Activated T-helper 1 cell treated with anti-CD3 and anti-CD28 coated beads, Interleukin-2, amount 50 U/mL, for 16 hours (primary cell): ENCODE measurements at places on chromosomes 2 and 18.

DNA sequence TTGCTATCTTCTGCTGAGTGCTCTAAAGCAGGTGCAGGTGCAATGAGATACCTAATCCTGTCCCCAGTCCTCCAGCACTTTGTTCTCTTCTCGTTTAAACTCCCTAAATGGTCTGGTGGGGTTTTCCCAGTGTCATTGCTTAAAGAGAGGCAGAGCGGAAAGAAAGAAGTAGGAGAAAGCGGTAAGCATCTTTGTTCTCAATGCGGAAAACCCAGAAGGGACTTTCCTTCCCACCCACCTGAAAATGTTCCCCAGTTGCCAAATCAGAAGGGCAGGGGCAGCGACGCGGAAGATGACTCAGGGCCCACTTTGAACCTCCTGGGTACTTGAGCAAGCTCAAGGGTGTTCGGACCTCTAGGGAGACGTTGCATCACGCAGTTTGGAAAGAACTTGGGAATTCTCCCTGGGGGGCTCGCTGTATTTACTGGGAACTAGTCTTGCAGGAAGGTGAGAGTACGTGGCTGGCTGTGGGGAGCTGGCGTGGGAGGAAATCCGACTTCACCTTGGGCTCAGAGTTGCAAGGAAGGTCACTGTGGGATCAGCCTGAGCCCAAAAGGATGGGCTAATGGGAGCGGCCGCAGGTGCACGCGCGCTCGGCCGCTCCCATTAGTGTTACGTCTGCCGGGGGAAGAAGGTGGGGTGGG lies 589 bp upstream of the SGPP2 start:
- DNase-seq, result no peak

DNA sequence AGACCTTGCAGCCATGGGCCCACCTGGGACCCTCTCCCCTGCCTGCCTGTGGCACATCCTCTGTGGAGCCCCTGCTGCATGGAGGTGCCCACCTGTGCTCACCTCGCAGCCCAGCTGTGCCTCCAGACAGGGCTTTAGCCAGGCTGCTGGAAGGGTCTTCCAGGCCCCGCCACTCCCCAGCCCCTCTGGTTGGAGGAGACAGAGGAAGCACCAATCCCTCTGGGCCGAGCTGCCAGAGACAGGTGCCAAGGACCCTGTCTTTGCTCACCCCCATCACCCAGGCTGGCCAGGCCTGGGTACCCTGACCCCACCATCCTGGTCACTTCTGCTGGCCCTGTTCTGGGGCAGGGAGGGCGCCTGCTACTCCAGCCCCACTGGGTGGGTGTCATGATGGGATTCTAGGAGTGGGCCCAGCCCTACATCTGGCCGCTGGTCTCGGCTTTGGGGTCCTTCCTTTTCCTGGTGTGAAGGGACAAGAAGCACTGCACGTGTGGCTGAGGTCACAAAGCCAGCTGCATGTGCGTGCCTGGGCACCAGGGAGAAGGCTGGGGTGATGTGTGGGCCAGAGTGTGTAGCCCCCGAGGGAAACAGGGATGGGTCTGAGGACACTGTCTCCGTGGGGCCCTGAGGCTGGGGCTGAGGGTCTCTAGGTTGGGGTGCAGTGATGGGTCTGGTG lies 9.3 kb upstream of the NEU4 start:
- no peak for DNase-seq

GRCh38 chr2:383888-384287 lies 96.0 kb upstream of the ALKAL2 start:
- DNase-seq, result no peak

DNA sequence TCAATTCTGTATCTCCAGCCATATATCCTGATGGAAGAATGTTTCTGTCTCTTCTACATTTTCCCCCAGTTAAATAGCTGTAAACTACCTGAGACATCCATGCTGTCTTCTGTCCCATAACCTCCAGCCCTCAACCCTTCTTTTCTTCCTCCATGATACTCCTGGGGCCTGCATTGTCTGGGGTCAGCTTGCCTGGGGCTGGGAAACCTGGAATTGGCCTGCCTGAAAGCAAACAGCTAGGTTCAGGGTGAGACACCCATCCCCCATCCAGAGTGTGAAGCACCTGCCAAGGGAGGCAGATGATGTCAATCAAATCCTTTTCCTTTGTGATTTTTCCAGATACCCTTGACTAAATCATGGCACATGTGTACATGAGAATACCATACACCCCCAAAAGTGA lies 313.7 kb upstream of the MGAT5 start:
- no peak for DNase-seq

GRCh38 chr2:33033606-33034081 lies 86.9 kb downstream of the LTBP1 start:
- DNase-seq, result no peak

DNA sequence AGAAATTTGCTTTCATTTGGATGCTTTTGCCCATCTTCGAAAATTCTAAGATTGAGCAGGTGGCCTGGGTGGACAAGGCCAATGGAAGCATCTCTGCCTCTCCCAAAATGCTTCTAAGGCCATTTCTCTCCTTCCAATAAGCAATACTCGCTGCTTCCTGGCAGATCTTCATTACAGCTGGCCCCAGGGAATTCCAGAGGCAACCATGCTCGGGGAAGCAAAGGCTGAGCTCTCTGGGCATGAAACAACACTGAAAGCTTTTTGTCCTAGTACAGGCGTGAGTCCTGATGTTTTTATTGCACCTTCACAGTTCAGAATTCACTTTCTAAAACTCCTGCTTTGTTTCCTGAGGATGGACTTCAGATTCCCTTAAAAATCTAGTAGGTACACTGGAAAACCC lies 11.8 kb upstream of the NEDD4L start:
- no peak for DNase-seq

GRCh38 chr2:25829377-25829704 lies 48.9 kb downstream of the ASXL2 start:
- no peak for DNase-seq

DNA sequence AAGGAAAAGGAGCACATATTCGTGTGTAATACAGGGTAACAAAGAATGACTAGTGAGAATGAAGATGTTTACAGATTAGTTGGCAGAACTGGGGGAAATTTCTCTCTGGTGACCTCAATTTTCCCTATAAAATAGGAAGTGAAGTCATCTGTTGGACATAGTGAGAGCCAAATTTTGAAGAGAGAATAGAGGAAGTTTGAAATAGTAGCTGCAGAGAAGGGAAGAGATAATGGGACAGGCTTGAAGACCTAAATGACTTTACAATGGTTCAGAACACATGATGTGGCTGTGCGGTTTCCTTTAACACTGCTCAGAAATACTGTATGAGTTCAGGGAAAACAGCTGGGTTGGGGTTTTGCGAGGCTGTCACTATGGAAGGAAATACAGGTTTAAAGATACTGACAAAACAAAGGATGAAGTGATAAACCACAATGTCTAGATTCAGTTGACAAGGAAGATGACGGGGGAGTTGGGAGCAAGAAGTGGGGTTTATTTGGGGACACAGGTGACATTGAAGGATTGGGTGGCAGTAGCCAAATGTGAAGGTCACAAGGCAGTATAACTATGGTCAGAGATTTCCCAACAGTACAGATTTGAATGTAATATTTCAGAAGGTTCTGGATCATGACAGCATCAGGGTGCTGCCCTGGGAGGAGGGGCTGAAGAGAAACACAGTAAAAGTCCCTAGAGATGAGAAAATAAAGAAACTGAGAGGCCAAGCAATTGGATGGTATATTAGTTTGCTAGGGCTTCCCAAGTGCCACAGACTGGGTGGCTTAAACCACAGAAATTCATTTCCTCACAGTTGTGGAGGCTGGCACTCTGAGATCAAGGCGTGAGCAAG lies 82.6 kb upstream of the TANK start:
- DNase-seq, result peak; percentile 29

GRCh38 chr18:12840382-12840781 lies 43.7 kb downstream of the PTPN2 start:
- no peak for DNase-seq

DNA sequence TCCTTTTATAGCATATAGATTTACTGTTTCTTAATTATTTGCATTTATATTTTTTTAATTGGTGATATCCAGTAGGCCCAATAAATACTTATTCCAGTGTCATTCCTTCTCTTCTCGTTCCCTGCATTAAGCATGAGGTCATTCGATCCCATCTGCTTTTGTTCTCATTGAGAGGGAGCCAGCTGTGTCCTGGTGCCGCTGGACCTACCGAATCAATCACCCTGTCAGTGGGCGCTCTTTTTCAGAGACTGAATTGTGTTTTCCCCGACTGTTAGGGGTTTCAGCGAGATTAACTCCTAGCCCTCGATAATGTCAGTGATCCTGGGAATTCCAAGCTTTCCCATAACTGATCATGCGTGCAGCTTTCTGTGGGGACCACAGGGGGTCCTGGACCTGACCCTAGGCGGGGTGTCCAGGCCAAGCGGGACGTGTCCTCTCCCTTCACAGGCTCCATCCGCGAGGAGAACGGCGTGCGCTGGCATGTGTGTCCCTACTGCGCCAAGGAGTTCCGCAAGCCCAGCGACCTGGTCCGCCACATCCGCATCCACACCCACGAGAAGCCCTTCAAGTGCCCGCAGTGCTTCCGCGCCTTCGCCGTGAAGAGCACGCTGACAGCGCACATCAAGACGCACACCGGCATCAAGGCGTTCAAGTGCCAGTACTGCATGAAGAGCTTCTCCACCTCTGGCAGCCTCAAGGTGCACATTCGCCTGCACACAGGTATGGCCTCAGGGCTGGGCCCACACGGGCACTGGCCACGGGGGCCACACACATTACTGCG lies 72.4 kb downstream of the ZNF236 start:
- DNase-seq, result no peak

- peak; percentile 37 for DNase-seq
Observed at GRCh38 chr2:105545730-105546627, 147.1 kb upstream of the FHL2 start.

DNA sequence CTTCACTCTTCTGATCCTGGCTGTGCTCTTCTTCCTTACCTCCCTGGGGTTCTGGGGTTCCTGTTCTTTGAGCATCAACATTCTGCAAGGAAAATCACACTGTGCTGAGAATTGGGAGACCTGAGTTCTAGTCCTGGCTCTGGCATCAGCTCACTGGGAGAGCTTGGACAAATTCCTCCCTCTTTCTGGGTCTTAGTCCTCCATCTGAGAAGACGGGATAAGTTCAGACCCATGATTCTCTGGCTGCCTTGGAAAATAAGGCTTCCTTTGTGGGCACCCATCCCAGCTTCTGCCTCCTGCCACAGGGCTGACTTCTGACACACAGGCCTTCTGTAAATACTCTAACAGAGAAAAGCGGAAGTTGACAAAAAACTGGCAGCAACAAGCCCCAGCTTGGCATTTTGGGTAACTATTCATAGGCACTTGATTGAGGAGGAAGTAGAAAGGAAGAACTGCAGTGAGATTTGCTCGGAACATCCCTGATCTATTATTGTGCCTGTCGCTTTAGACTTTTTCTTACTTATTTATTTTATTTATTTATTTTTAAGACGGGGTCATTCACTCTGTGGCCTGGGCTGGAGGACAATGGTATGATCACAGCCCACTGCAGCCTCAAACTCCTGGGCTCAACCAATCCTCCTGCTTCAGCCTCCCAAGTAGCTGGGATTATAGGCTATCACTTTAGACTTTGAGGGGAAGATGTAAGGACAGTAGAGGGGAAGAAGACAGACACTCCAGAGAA lies 7.9 kb downstream of the PCBP1 start:
- no peak for DNase-seq

DNA sequence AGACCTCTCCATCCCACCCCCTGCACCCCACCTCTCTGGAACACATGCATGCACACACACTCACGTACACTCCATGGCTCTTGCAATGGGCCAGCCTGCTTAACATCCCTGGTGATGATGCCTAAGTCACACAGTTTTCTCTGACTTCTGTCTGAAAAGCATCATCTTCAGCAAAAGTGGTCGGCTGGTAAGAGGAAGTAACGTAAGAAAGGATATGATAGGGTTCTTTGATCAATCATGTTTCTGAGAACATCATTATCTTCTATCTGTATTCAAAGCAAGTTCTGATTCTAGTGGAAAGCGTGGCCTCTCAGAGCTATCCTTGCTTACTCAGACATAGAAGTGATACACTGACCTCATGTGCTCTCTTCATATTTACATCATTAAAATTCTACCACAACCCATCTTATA lies 11.4 kb upstream of the NDUFV2 start:
- peak; percentile 10 for DNase-seq

DNA sequence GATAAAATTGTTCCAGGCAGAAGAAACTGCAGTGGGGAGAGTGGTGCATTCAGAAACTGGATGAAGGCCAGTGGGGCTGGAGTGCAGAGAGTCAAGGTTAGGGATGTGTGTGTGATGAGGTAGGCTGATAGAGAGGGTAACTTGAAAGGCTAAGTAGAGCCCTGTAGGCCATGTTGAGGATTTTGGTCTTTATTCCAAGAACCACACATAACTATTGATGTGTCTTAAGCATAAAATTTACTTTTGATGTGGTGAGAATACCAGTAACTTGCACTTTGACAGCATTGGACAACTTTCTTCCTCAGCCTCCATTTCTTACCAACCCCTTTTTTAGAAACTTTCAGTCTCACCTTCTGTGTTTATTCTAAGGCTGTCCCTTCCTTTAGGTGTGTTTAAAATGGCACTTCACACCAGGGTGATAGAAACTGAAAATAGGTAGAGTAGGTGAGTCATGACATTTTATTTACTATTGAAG lies 22.6 kb downstream of the MTX2 start:
- DNase-seq, result no peak

DNA sequence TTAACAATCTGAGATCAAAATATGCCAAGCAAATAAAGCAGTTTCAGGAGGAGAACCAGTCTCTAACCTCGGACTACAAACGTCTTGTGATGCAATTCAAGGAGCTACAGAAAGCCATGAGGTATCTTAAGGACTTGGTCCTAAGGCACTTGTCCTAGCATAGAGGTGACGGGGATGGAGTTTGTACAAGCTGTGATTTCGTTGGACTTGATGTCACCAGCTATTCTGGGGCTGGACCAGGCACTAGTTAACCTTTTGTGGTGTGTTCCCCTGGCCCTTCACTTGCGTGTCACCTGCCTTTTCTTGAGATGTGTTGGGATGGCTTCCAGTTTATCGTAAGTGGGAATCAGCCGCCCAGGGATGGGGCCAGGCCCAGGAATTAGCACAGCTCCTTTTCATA lies 33.7 kb downstream of the OTOF start:
- DNase-seq, result no peak

DNA sequence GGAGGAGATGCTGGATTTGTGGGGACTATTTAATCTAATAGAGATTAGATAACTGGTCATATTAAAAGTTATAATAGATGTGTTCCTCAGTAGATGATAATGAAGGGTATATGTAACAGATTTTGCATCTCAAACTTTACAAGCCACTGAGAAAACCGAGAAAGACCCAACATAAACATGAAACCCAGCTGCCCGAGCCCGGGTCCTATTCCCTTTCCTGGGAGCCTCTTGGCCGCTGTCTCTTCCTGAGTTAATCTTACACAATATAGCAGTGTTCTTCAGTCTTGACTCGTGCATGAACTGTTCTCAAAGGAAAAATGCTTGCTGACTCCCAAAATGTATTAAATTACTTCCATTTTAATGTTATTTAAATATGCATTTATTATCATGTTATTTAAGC lies 94.5 kb downstream of the COPS8 start:
- DNase-seq, result no peak

DNA sequence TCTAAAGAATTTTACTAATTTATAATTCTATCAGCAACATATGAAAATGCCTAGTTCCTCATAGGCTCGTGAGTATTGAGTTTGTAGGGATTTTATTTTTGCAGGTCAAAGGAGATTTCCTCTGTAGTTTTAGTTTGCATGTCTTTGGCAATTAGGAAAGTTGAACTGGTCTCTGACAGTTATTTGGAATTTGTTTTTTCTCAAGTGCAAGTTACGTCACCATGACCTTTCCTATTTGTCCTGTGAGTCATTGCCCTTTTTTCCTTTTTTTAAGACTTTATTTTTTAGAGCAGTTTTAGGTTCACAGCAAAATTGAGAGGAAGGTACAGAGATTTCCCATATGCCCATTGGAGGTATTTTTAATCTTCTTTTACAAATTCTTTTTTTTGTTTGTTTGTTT lies 29.0 kb downstream of the RAMP1 start:
- no peak for DNase-seq
